ENCODE measurements at places on chromosomes 3 and 15.

GRCh38 chr3:183481582-183481981, 53.2 kb upstream of the MCF2L2 start:
- no peak for DNase-seq

DNA sequence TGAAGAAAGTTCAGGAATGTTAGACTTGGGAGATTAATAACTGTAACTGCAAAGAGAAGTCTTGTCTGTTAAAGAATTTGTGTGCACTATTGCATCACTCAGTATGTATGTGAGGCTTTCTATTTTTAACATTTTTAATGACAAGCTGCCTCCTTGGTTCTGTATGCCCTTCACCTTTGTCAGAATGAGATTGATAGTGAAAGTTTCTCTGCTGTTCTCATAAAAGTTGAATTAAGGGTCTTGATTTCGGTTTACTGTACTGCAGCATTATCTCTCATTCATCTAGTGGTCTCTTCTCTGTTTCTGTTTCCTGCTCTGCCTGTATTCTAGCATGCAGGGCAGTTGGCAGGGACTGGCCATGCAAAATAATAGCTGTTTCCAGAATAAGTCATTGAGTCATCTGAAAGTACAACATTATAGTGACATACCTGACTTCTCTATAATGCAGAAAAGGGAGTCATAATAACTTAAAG, 454.9 kb downstream of the IL5RA start:
- DNase-seq, result no peak

DNA sequence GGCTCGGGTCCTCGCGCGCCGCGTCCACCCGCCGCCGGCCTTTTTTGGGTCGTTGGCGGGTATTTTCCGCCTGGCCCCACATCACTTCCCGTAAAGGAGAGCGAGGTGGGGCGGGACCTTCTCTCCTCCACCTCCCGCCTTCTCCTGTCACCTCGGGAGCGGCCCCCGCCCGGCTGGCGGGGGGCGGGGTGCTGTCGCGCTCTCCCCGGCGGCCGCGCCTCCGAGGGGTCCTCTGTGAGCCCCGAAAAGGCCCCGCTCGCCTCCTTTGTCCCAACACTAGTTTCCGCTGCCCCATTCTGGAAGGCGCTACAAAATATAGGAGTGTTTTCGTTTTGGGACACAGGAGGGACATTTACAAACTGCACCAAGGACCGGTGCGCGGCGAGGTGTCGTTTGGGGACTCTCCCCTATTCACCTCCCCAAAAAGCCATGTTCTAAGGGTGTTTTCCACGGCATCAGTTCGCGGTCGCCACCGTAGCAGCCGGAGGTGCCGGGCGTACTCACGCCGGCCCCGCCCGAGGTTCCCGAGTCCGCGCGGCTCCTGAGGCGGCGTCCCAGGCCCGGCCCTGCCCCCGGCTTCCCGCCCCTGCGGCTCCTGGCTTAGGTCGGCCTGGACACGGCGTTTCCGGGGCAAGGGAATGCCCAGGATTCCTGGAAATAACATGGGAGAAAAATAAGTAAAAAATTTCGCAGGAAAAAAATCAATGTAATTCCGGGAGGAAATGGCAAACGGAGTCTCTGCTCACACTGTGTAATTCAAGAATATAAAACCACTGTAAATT, at the start of gene RAB27A:
RAB27A (minus strand) TSS at position 68 of the 782 bp plus-strand sequence. CDS start 54,879 bp downstream, outside the sequence.
- peak; percentile 86 for DNase-seq

DNA sequence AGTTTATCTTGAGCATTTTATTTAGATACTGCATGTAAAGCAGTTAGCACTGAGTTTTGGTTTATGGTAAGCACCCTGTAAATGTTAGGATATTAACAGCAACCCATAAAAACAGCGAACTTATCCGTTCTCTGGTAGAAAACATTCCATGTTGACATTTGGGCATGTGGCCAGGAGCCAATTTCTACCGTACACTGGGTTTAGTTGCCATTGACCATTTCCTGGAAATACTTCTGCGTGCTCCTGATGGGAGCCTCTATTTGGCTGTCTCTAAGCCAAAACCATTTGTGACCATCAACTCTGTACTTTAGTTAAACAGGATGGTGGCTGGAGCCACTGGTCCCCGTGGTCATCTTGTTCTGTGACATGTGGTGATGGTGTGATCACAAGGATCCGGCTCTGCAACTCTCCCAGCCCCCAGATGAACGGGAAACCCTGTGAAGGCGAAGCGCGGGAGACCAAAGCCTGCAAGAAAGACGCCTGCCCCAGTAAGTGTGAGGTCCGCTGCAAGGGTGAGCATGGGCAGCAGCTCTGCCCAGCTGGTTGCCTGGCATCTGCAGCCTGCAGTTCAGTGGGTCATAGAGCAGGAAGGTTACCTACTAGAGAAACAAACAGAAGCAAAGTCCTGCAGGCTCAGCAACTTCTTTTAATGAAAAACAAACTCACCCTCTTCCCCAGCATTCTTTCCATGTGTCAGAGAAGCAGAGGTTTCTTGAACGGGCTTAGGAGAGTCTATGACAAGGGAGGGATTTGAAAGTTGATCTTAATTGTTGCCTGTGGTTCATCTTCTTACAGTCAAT, 7.1 kb downstream of the THBS1 start:
- no peak for DNase-seq

DNA sequence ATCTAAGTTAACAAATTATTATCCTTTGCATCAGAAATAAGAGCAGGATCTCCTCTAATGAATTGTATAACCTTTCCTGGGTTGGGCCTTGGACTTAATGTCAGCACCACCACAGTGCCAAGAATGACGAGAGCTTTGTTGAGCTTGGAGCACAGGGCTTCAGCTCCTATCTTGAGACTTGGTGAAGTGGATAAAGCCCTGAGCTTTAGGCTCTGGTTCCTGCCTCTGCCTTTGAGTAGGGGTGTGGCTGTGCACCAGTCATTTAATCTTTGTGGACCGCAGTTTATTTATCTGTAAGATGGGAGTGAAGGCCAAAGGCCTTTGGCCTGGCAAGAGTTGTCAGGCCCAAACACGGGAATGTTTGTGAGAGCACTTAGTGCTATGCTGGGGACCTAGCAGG, 162.2 kb downstream of the VGLL4 start:
- no peak for DNase-seq

GRCh38 chr15:50940506-50940905, 32.0 kb downstream of the AP4E1 start:
- DNase-seq, result no peak

GRCh38 chr3:148717885-148718561, 20.3 kb downstream of the AGTR1 start:
- no peak for DNase-seq

- no peak for DNase-seq
Measured at GRCh38 chr15:66982816-66983215, 82.6 kb upstream of the SMAD3 start.

DNA sequence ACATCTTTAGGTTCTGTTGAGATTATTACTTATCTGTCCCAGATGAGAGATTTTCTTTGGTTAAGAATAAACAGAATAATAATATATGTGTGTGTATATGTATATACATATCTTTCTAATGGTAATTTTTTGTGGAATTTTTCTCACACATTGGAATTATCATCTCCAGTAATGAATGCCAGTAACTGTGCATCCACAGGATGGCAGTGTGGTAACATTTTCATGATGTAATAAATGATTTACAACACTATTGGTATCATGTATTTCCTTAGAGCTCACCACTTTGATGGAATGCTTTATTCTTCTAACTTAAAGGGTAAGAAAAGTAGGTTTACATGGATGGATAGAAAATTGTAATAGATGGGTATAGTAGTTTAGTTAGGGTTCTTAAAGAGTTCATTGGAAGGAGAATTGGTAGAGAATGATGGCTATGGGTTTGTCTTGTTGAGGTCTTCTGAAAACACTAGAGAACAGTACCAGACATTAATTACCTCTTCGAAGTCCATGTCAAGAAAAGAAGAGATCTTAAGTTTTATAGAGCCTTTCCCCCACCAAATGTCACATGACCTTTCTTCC, 78.1 kb downstream of the STT3B start:
- no peak for DNase-seq

DNA sequence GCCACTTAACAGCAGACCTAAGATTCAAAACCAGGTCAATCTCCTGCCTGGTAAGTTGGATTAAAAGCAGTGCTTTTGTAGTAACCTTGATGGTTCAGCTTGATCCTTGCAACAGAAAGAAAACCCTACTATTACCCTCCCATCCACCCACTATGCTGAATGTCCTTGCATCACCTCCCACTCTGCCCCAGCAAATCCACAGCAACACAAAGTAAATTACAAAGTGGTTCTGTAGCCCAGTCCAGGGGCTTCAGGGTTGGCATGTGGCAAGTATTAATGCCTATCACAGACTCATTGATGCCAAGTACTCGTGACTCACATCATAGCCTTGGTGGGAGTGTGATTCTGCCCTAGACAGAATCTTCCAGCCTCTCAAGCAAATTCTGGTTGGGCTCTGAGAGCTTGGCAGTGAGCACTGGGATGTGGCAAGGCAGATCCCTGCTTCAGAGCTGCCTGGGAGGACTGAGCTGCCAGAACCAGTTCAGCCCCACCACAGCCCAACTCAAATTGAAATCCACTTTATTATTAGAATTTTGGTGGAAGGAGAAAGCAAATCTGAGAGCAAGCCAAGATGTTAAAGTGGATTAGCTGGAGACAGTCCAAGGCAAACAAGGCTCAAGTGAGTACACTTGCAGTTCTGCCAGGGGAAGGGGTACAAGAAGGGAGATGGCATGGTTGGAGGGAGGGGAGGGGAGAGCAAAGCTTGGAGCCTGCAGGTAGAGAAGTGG, 225.8 kb upstream of the UMPS start:
- no peak for DNase-seq

DNA sequence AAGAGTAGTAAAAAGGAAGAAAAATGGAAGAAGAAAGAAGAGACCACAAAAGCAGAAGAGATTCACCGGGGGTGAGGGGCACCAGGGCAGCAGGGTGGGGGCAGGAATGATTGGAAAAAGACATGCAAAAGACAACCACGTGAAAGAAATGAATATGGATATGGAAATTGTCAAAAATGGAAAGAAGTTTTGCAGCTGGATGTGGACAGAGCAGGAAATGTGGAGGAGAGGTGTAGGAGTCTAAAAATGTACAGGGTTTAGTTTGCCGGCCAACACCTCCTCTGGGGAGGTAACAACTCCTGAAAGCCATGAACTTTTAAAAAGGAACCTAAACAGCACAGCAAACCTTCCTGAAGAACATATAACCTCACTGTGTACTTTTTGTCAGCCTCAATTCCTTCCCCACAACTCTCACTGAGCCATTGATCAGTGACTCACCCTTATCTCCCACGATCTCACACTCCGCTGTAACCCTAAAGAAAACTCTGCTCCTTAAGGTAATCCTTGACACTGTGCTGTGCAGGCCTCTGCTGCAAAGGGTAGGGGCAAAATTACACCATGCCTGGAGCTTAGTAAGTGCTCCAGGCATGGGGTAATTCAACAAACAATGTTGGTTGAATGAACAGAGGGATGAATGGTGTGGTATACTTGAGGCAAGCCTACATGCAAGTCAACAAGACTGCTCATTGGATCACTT, 100.2 kb upstream of the BOC start:
- DNase-seq, result no peak

- peak; percentile 48 for DNase-seq
Measured at GRCh38 chr3:16337856-16338540, 73.0 kb downstream of the OXNAD1 start.

DNA sequence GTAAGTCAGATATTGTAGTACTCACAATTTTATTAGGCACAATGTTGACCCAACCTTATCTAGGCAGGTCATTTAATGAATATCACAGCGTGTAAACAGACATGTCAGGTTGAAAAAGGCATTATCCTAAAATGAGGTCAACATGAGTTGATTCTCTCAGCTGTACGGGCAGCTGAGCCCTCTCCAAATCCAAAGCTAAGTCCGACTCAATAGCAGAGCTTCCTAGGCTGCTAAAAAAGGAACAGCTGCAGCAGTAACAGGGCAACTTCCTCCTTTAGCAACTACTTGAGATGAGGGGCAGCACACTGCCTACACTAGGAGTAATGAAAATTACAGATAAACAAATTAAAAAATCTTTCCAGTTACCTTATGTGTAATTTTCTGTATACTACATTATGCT, 189.2 kb downstream of the CADM2 start:
- no peak for DNase-seq

GRCh38 chr3:62611541-62612240, 238.3 kb upstream of the FEZF2 start:
- DNase-seq, result no peak

- peak; percentile 67 for DNase-seq
Measured at GRCh38 chr15:77031376-77032050, 36.6 kb downstream of the PSTPIP1 start.

GRCh38 chr3:46564190-46565021, 1.7 kb downstream of the LRRC2 start:
- no peak for DNase-seq

DNA sequence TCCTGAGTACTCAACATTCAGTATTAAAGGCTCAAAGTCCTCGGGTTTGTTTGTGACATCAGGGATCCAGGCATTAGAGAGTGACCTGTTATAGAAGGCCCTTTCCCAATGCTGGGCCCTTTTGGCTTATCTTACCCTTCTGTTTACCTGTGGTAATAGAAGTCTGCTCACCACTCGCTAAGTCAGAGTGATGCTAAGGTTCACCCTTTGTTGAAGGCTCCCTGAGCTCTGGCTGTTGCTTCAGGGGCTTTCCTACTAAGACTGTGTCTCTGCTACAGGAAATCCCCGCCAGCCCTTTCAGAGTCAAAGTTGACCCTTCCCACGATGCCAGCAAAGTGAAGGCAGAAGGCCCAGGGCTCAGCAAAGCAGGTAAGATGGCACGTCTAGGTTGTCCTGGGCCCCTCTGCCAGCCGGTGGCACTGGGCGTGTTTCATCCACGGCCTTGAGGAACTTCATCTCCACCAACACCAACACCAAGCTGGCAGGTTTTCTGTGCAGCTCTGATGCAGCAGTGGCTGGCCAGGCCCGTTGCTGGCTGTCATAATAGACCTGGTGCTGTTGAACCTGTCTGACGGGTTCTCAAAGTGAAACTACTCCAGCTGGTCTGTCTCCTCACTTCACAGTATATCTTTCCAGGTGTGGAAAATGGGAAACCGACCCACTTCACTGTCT, 99.1 kb downstream of the DNASE1L3 start:
- DNase-seq, result peak; percentile 68

DNA sequence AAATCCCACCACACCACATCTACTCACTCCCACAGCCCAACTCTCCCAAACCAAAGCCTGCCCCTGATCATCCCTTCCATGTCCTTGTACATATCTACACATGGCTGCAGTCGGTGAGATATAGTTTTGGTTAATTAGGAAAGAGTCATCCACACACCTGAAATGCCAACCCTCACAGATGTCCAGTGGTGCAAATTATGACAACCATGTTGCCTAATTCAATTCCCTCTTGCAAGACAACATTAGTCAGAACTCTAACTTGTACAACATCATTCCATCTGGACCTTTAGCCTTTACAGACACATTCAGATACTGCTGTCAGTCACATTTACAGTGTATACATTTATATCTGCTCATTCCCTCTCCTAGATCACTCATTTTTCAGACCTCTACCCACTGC, 41.2 kb downstream of the TUBGCP4 start:
- no peak for DNase-seq

GRCh38 chr3:12994357-12994606, 78.9 kb downstream of the IQSEC1 start:
- DNase-seq, result peak; percentile 54

DNA sequence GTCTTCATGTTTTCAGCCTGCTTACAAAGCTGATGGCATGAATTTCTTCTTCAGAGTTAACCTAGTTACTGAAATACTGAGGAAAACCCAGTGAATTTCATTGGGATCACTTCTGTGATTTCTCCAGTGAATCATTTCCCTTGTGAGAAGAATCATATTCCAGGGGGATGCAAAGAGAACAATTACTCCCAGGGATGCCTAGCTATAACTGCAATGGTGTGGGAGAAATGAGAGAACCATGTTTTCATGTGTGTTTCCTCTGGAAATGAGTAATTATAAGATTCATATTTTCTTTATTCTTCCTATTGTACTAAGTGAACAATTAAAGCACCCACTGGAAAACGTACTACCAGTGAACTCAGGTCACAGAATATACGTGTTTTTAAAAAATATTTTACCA, 485.4 kb downstream of the GRM7 start:
- no peak for DNase-seq

Measured in GM10248 (cell line).